Posterior cingulate gyrus (tissue), 11 donors: ENCODE measurements at places on chromosomes 3 and 15.

GRCh38 chr3:54988838-54989630, 61.2 kb upstream of the LRTM1 start:
- DNase-seq: no peak

GRCh38 chr15:65532738-65533051, 2.4 kb downstream of the HACD3 start:
- DNase-seq: no peak

DNA sequence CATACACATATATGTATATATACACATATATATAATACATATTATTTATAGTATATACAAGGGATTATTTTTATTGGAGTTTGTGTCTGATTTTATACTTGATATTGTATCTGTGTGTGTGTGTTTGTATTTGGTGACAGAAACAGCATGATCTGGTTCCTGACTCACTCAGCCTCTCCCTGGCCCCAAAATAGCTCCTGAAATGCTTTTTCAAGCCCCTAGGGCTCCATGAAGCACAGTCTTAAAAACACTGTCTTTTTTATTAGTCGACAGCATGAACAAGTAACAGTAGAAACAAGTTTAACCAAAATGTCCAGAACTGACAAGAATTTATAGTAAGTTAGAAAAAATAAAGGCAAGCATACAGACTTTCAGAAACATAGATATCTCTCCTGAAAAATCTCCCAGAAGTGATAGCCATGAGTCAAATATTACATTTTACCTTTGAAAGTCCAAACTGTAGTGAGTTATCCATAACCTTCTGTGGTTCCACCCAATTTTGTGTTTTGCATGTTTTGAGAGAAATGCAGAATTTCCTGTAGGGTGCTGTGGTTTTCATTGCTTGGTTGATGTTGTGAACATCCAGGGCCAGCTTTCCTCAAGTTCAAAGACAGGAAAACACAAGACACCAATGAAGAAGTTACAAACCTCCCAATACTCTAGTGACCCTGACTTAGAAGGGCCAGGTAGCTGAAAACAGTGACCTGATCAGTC, 98.5 kb upstream of the CCDC80 start:
- DNase-seq: no peak

- no peak for DNase-seq
Observed at GRCh38 chr3:144148356-144148755, 176.7 kb downstream of the DIPK2A start.

DNA sequence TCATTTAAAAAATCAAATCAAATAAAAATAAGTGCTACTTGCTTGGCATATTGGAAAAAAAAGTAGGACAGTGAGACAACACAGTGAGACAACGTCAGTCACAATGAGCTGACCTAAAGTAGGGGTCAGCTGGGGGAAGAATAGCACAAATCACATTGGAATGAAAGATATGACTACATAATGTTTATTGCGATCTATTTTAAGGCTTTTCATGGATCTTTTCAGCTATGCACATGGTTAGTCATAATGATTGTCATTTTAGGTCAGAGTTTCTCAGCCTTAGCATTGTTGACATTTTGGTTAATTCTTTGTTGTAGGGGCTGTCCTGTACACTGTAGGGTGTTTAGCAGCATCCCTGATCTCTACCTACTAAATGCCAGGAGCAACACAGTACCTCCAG, 44.5 kb downstream of the CMSS1 start:
- DNase-seq: no peak

DNA sequence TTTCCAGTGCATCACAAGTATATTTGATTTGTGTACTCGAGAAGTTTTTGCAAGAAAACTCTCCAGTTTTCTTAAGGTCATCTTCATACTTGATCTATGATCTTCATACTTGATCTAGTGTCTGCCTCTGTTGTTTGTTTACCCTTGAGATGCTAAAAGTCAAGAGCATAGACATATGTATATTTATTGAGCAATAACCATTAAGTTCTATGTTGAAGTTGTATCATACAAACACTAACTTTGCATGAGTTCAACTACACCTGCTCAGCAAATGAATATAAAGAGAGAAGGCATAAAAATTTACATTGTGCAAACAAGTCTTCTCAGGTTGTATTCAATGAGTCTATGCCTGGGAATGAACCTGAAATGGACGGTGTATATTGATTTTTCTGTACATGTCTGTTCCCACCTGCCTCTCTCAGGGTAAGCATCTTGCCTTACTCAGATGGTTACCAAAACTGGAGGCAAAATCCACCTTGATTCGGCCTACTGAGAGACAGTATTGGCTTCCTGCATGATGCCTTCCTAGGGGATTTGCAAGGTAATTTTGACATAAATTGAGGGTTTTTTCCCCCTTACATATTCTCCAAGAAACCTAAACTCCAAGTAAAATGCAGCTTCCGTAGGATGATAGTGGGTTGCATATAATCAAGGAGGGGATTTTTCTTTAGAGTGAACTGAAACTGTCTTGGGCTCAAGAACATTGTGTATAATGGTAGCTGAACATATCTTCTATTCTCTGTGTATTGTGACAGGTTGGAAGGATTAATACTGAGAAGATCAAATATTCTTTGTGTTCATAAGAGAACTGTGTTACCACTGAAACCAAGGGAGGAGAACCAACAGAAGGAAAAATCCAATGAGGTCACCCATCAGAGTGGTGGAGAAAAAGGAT, 110.4 kb downstream of the FILIP1L start:
- no peak for DNase-seq

DNA sequence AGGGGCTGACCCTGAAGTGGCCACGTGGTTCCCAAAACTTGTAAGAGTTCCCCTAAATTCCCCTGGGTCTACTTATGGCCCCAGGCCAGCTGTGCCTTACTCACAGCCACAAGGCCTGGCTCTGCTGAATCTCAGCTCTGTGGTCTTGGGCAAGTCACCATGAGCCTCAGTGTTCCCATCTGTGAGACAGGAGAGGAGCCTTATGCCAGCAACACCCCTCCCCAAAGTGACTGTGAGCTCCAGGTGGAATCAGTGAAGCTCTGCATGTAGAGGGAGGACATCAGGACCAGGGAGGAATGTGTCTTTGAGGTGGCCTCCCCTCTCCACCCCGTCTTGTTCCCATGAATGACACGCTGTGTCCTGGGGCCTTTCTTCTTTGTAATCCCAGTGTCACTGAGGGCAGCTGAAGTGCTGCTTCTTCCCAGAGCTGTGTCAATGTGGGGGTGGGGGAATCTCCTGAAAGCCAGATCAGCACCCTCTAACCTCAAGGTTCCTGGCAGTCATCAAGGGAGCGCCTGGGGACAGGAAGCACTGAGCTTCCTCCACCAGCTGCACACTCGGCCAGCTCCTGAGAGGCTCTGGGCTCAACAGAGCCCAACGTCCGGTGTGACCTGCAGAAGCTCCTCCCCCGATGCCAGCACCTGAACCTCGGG, 258.9 kb downstream of the UACA start:
- DNase-seq: no peak

- DNase-seq: no peak
Observed at GRCh38 chr3:101049532-101049931, 56.3 kb upstream of the ABI3BP start.

DNA sequence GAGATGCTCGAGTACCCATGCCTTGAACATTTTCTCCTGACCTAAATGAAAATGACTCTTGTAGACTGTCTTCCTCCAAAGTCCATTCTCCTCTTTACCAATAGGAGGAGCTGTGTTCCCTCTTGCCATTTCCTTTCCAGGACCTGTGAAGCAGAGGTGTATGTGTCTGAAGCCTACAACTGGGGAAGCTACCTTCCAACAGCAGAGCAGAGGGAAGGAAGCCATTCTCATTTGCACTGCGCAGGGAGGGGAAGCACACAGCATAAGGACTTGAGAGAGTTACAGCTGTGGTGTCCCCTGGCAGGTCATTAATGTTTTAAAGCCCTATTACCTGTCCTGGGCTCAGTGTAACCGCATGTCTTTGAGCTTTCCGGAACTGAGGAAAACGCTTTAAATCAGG, 38.7 kb downstream of the HSPBAP1 start:
- no peak for DNase-seq

DNA sequence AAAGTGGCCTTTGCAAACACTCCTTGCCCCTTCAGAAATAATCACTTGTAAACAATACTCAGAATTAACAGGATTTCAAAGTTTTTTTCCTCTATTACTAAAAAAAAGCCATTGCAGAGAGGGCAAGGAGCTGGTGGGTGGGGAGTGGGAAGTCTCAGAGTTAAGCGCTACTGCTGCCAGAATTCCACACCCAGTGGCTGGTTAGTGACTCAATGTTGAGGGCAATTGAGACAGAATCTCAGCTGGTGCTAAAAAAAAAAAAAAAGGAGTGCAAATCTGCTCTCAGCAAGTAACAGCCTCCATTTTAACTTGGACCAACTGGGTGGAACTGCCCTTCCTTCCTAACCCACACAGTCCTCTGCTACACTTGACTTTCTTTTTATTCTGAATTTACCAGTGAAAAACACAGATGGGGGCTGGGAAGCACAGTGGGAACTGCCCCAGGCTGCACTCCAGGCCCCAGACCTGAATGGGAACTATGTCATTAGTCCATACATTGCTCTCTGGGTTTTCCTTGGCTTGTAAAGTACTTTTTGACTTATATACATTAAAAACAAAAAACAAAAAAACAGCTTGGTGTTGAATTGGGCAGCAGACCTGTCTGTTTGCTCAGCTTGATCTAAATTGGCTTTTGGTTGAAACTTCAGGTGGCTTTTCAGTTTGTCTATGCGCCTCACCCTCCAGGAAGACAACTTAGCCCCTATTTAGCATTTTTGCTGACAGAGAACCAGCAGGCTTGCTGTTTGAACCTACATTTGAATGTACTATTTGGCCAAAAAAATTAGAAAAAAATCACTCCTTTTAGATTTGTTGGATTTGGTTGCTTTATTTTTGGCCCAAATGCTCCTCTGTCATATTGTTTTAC, 357.8 kb upstream of the TBL1XR1 start:
- DNase-seq: no peak

DNA sequence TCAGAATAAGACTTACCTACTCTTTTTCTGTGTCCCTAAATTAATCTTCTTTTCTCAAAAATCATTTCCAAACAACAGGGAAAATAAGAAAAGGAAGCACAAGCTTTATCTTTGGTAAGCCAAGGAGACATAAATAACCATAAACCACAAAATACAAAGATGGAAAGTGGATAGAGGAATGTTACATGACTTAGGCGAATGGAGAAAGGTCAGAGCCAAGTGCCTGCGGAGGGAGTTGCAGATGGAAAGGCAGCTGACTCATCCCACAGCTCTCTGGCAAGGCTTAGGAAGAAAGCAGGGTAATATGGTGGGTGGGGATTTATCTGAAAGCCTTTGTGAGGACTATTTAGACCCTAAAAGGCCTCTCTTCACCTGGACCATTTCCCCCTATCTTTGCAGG, 72.8 kb downstream of the GALK2 start:
- no peak for DNase-seq

DNA sequence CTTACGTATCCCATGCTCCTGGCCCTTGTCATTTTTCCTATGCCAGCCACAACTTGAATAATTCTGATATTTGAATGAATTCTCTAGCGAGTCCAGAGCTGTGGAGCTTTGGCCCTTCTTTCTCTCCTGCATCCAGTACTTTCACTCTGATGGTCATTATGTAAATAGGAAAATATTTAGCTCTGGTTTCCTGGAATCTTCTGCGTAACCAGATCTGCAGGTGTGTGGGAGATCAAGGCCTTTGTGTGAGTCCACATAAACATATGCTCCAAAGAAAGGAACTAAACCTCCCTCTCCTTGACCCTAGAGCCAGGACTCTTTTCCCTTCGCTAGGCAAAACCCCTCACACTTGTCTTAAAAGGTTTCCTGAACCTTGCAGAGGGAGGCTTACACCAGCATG, 132.5 kb upstream of the THBS1 start:
- DNase-seq: no peak

DNA sequence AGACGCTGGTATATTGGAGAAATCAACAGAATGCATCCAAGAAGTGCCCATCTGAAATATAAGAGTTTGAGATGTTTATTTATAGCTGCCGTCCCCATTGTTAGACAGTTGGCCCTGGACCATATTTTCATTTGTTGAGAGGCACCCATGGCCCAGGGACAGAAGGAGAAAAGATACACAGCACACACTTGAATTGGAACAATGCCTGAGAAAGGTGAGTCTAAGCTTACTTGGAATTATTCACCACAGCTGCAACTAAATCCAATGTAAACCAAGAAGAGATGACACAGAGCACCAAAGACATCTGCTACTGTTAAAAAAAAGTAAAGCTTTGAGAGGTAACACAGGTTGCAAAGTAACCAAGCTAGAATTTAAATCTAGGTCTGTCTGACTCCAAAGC, 525.5 kb upstream of the NAALADL2 start:
- no peak for DNase-seq

DNA sequence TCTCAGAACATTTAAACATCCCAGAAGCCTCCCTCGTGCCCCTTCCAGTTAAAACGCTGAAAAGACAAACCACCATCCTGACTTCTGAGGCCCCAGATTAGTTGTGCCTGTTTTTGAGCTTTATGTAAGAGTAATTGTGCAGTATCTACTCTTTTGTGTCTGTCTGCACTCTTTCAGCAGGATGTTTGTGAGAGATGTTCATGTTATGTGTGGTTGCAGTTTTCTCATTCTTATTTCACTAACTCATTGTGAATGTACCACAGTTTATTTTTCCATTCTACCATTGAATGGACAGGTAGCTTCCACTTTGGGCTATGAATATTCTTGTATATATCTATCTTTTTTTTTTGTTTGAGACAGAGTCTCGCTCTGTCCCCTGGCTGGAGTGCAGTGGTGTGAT, 40.3 kb downstream of the MINAR1 start:
- DNase-seq: no peak

GRCh38 chr3:45153658-45154437, 7.7 kb upstream of the CDCP1 start:
- no peak for DNase-seq

DNA sequence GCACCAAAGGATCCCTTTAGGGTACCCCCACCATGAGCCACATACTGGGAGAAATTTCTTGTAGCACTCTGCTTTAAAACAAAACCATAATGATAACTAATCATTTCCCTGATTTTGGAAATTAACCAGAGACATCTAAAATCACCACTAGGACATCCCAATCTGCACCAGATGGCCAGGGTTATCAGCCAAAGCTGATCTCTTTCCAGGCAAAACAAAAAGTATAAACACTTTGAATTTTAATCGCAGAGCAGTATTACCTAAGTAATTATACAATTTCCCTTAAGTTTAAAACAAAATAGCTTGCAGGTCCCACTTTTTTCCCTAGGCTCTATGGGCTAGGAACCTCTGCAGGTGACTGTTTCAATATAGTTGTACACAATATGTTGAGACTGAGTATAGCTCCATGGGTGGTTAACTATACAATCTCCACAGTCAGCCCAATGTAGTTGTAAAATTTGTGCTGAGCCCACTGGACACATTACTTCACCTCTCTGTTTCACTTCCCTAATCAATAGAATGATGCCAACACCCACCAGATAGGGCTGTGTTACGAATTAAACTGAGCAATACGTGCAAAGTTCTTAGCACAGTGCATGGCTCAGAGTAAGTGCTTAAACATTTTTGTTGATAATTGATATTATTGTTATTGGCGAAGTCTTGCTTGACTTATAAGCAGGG, 629 bp upstream of the NOX5 start:
- no peak for DNase-seq
